ENCODE measurements at places on chromosomes 7 and 10.

DNA sequence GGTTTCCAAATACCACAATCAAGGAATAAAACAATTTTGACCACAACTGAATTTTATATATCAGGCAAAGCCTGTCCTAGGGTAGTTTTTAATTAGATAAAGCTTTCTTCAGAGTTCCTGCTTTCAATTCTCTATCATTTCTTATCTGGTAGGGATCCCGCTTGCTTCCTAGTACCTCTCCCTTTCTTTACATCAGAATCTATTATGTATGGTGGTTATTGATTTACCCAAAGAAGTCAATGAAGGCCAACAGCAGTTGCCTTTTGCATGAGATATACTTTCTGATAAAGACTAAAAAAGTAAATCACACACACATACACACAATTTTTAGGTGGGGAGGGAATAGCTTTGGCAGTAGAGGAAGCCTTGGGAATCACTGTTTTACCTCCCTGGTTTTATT is 70.7 kb downstream of the HDAC9 start:
- no peak for DNase-seq

GRCh38 chr10:96287392-96288105 is 16.2 kb upstream of the BLNK start:
- no peak for DNase-seq

GRCh38 chr10:21398563-21399231 is 126.8 kb downstream of the SKIDA1 start:
- DNase-seq, result no peak

- no peak for DNase-seq
Observed at GRCh38 chr7:106504207-106504606, 156.8 kb downstream of the CCDC71L start.

GRCh38 chr7:135753616-135754413 is 5.2 kb upstream of the FAM180A start:
- DNase-seq, result no peak

GRCh38 chr10:102382871-102383270 is 12.6 kb upstream of the NFKB2 start:
- no peak for DNase-seq

Measured in effector CD4-positive, alpha-beta T cell (primary cell).